ENCODE measurements at places on chromosomes 12 and 14. TPM values are rescaled to one million over a fixed set of nuclear protein-coding genes. Genes with fewer than 3 reads are reported as not detected.

Gene ATL1
- total RNA-seq: 10.2 TPM

Gene SAMD15
- total RNA-seq: under 0.01 TPM

Gene CLBA1
- total RNA-seq: not detected

Gene TAS2R7
- total RNA-seq: not detected

Gene HPD
- not detected for total RNA-seq

Gene PDE3A
- 15.0 TPM for total RNA-seq

Measured in uterus (tissue), 4 donors.